T-helper 2 cell treated with Interferon-gamma antibody and Interleukin-4, amounts not matched to agents 100 ng/mL and 5 ng/mL, for 36 hours (primary cell): ENCODE measurements at places on chromosomes 7 and 10. TPM values are rescaled to one million over a fixed set of nuclear protein-coding genes. Genes with fewer than 3 reads are reported as not detected.

The MAP3K8 gene
- total RNA-seq: 16.5 and 17.0 TPM in 2 replicates

The SPDYE8 gene
- total RNA-seq: not detected in 2 replicates

The UNCX gene
- total RNA-seq: not detected in 2 replicates

The VGF gene
- total RNA-seq: 0.23 and 0.34 TPM in 2 replicates

The BLVRA gene
- 25.5 and 28.6 TPM in 2 replicates for total RNA-seq

The CCSER2 gene
- 67.2 and 68.7 TPM in 2 replicates for total RNA-seq

The CCDC3 gene
- 0.07 and 0.09 TPM in 2 replicates for total RNA-seq
